ENCODE measurements at places on chromosomes 16 and 17.
A peak's percentile ranks its signal among the peaks of the same experiment; 100 is the strongest.

- DNase-seq: peak; percentile 25
Observed at GRCh38 chr16:14362774-14363371, 267.2 kb downstream of the PARN start.

- peak; percentile 27 for DNase-seq
Observed at GRCh38 chr17:13888056-13888609, 181.2 kb upstream of the COX10 start.

- no peak for DNase-seq
Observed at GRCh38 chr17:74525781-74526288, 5.4 kb downstream of the CD300LB start.

GRCh38 chr17:76640550-76641380, 2.8 kb downstream of the ST6GALNAC1 start:
- no peak for DNase-seq

- DNase-seq: peak; percentile 49
Observed at GRCh38 chr17:17111401-17112393, 69.4 kb downstream of the MPRIP start.

- no peak for DNase-seq
Observed at GRCh38 chr17:77450742-77451244, 310.0 kb downstream of the SEC14L1 start.

- no peak for DNase-seq
Observed at GRCh38 chr17:44074231-44074910, 3.8 kb downstream of the G6PC3 start.

DNA sequence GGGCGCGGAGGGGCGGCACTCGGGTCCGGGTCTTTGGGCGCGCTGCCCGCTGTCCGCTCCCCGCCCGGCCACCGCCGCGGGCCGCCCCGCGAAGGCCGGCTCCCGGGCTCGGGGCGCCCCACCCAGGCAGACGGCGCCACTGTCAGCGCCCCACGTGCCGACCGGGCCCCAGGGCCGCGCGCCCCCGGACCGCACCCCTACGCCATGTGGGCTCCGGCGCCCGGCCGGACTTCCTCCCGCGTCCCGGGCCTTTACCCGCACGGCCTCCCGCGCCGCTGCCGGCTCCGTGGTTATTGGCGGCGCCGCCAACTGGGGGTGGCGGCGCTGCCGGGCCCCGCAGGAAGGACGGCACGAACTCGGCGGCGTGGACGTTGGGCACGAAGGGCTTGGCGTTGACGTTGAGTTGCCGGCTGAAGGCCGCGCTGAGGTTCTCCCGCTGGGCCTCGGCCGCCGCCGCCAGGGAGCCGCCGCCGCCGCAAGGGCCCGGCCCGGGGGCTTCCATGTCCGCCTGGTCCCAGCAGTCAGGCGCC, 577 bp downstream of the GSPT1 start:
- DNase-seq: peak; percentile 79

DNA sequence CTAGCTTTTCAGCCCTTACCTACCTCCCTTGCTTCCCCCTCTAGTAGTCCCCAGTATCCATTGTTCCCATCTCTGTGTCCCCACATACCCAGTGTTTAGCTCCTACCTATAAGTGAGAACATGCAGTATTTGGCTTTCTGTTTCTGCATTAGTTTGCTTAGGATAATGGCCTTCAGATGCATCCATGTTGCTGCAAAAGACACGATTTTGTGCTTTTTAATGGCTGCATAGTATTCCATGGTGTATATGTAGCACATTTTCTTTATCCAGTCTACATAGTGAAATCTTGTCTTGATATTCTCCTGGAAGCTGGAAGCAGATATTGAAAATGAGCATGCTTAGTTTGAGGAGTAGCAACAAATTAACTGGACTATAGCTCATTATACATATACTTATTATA, 45.7 kb upstream of the TANC2 start:
- no peak for DNase-seq
